ENCODE measurements at places on chromosomes 2 and 18.

DNA sequence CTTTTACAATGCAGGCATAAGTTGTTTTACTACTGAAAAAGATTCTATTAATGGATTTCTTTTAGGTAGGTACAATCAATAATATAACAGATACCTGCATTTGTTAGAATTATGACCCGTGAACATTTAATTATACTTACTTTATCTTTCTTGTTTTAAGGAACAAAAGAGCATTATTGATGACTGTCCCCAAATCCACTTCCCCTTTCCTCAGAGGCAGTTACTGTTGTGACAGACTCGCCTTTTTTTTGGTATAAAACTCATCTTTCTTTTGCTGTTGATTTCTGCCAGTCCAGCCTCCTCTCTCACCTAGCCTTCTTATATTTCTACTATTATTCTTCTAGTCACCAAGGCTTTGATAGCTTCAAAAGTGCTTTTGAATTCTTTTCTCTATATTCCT is 12.1 kb downstream of the ACTR3 start:
- no peak for DNase-seq

DNA sequence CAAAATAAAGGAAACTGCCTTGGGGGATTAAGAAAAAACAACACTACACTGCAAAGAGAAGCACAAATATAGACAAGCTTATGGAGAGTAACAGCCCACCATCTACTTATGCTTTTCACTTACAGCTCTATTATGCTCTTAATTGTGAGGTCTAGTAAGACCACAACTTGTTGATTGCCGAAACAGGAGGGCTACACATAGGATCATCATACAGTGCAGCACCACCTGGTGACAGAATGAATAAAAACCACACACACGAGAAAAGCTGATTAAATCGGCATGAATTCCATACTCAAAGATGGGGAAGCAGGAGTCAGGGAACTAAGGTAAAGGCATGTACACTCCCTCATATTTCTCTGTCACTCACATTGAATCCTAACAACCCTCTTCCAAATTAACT is 259.2 kb downstream of the IKZF2 start:
- DNase-seq, result no peak

DNA sequence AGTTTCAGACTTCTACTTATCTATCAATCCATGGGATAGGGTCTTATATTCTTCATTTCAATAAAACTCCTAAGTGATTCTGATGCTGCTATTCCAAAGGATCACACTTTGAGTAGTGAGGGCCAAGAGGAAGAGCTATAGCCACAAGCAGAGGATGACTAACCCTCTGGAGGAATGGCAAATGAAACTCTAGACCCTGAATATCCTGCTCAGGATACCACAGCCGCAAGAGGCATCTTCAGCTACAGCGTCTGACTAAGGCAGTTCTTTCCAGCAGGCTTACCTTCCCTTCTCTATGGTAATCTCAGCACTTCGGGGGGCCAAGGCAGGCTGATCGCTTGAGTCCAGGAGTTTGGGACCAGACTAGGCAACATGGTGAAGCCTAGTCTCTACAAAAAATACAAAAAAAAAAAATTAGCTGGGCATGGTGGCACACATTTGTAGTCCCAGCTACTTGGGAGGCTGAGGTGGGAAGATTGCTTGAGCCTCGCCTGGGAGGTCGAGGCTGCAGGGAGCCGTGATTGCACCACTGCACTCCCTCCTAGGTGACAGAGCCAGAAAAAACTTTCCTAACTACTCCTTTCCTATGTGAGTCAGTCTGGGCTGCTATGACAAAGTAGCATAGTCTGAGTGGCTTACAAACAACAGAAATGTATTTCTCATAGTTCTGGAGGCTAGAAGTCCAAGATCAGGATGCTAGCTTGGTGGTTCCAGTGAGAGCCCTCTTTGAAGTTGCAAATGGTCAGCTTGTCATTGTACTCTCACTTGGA is 371.9 kb downstream of the IRS1 start:
- DNase-seq, result no peak

DNA sequence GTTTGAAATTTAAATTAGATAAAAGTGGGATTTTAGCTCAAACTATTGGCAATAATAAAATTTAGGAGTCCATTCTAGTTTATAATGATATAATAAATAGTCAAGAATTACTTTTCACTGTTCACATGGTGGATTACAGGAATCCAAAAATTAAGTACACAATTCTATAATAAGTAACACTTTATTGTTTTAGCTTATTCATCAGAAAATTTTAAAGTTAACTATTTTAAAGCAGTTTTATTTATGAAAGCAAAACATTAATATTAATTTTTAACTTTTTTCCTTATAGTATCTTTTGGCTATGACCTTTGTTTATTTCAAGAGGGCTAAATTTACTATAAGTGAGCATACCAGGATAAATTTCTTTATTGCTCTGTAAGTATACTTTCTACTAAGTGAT is 11.4 kb downstream of the SPDYA start:
- DNase-seq, result no peak

Measured in stimulated activated CD4-positive, alpha-beta T cell treated with anti-CD3 and anti-CD28 coated beads, Interleukin-1b, Interleukin-23, amount 100 ng/mL, for 1 hour (primary cell).